ENCODE measurements at places on chromosomes 4 and X.

DNA sequence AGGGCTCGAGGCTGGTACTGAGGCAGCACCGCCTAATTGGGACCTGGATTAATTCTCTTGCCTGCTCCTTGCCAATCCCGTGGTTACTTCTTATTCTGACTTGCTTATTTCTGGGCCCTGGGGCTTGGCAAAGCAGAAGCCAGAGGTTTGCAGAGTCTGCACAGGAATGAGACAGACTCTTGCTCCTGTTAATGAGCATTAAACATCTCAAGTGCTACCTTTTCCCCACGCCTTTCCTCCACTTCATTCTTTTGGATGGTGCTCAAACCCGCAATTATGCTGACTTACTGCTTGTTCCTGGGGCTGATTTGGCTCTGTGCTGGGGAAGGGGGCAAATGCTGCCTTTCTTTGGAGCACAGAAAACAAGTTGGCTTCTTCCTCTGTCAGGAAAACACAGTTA lies 16.5 kb upstream of the STOX2 start:
- no peak for DNase-seq

GRCh38 chrX:18981124-18981807 lies 2.6 kb downstream of the PHKA2 start:
- no peak for DNase-seq

DNA sequence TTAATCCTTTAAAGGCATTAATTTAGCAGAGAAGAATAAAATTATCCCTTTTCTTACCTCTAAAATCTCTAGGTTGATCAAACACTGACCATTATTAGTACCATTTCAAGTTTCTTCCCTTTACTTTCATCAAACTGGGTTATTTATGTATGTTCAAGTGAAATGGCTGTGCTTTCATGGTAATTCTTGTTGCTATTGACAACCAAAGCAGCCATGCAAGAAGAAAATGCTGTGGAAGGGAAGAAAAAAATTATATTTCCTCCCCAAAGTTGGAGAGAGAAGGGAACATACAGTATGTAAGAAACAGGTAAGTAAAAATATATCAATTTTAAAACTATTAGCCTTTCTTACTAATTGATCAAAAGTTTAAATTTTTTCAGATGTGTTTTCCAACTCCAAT lies 16.2 kb downstream of the NPNT start:
- no peak for DNase-seq

DNA sequence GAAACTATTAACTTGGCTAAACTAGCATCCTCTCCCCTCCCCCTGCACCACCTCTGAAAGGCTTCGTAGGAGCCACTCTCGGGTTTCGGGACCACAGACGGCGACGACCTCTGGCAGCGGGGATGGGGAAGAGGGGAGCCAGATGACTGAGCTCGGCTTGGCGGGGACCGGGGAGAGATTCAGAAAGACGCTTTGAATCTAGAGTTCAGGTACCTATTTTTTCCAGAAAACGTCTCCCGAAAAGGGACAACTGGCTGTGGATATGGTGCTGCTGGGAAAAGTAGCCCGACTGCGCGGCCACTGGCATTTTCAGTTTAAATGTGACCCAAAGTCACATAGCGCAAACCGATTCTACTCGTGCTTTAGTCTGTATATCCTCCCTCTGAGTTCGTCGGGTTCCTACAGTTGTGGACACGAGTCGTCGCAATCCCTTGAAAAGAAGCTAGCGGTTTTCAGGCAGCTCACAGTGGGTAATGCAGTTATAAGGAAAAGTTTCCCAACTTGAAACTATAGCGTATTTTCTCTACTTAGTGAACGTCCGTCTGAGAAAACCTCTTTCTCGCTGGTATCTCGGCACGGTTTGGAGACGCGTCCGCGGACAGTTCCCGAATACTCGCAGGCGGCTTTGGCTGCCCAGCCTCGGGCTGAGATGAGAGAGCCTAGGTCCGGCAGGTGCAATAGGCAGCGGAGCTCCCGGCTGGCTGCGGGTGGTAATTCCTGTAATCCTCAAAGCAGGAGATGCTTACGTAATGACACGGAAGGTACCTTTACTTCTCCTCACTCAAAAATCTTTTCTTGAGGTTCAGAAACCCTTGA lies 1.3 kb downstream of the PARM1 start:
- peak; percentile 34 for DNase-seq

DNA sequence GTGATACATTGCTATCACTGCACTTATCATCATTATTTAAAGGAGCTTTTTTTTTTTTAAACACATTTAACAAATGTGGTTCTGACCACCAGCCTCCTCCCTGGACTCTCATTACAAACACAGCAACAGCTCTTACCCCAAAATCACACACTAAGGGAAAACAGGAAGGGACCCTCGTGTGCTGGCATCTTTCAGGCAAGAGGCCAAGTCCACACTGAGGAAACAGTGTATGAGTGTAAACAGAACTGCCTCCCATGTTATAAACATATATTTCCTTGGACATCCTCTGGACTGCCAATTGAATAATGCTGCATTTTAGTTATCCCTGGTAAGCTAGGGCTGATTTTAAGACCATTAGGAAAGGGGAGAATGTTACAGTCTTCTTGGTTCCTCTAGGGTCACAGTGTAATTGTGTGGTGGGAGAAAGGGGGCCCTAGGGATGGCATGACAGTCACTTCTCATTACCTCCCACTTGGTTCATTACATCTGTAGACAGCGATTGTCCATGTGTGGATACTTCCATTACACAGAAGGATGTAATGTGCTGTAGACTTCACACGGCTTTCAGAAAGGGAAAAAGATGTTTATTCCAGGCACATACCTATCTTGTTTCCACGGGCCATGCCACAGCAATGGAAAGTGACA lies 244.6 kb upstream of the TET2 start:
- no peak for DNase-seq

DNA sequence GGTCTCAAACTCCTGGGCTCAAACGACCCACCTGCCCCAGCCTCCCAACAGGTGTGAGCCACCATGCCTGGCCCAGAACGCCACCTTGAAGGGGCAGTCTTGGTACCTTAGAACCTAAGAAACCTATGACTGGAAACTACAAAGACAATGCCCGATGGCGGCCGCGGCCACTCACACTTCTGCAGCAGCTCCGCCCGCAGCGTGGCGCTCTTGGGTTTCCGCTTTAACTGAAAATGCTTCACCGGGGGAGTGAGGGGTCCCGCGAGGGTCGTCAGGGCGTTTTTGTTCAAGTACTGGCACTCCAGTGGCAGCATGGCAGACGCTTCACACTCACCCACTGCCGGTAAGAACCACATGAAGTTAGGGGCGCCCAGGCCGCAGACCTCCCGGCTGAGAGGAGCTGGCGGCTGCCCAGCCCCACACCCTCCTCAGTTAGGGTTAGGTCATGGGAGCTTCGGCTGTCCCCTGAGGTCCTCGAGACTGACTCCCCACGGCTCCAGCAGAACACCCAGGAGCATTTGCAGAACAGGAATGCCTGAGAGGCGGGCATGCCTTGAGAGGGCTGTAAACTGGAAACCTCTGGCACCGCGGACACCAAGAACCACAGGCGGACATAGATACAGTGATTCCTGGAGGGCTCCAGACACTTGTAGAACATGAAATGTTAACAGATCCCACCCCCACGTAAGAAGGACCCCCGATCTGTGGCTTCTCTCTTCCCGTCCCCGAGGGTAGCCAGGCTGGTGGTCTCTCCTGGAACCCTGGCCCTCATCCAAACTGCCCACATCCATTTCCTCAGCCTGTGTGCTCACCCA lies 19.0 kb downstream of the NELFA start:
- DNase-seq = no peak
